NCI-H774 (cell line): ENCODE measurements at places on chromosomes 3 and 15.

- DNase-seq: no peak
Observed at GRCh38 chr3:65201926-65202325, 514.1 kb upstream of the ADAMTS9 start.

DNA sequence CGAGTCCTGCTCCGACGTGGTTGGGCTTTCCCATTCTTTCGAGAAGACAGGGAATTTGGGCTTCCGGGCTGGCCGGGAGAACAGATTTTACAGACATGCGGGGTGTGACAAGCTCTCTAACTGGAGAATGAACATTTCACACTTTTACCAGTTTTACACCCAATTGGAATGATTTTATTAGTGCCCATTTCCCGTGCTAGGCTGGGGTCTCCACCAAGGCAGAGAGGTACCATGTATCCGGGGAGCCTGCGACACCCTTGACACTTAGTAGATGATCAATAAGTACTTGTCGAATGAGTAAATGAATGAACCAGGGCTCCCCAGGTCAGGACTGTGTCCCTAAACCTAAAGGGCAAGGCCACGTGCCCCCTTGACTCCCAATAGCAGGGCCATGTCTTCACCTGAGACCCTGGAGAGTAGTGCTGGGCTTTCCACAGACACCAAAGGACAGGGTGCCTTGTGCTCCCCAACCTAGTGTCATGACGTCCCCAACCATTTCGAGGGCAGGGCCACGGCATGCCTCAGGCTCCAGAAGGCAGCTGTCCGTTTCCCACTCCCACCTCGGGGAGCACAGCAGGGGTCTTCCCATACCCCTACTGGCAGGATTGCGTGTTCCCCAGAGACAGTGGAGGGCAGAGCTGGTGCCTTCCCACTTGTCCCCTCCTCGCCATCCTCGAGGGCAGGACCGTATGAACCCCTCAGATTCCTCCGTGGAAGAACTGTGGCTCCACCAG, 679 bp upstream of the MYD88 start:
- no peak for DNase-seq

GRCh38 chr3:53740956-53741355, 105.3 kb downstream of the CHDH start:
- DNase-seq: no peak

DNA sequence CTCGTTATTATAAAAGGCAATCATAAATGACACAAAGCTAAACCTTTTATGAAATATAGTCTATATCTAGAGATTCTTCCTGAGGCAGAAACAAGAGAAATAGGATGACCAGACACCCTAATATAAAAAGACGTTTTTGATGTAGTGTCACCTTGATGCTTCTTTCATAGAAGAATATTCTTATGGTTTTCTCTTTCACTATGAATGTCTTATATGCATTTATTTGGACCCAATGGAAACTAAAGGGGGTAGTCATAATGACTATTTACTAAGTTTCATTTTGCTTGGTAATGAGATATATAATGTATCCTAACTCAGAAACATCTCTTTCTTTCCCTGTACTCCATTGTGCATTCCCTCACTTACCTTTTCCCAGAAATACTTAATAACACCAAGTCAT, 393.9 kb downstream of the RAP2B start:
- DNase-seq: no peak

DNA sequence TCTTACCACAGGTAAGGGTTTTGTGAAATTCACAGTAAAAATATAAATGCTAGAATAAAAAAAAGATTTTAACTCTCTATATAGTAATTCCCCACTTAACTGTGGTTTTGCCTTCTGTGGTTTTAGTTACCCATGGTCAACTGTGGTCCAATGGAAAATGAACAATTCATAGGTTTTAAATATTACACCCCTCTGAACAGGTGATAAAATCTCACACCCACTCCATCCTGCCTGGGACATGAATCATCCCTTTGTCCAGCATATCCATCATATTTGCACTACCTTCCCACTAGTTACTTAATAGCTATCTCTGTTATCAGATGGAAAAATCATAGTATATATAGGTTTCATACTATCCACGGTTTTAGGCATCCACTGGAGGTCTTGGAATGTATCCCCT, 49.2 kb downstream of the HDGFL3 start:
- no peak for DNase-seq
